ENCODE measurements at places on chromosomes 6 and 20.
A peak's percentile ranks its signal among the peaks of the same experiment; 100 is the strongest.

DNA sequence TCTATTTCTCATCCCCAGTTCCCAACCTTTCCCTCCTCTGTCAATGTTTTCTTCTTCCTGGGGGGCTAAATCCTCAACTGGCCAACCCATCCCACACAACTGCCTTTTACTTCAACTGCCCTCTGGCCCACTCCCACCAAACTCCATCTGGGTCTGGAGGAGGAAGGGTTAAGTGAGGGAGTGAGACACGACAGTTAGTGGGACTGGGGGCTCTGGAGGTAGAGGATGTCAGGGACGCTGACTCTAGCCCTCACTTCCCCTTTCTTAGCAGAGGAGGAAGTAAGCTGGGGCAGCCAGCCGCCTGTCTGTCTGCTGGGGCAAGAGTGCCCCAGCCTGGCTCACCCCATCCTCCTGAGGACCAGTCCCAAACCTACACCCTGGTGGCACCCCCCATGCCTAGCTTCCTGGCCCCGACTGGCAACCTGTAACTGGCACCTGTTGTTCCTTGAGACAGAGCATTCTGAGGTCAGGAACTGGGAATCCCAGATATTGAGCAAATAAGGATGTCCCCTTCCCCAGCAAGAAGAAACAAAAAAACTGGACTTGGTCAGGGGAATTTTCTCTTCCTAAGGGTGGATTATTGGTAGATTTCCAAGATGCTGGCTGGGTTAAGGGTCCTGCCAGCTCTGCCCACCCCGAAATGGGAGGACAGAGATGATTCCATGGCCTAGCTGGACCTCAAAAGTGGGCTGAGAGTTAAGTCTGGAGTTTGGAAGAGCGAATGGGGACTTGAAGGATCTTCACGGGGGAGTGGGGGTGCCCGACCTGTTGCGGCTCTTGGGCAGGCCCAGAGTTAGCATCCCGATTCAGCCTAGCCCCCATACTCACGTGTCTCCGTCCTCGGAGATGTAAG is 971 bp downstream of the NFKBIE start:
- DNase-seq: peak; percentile 64

DNA sequence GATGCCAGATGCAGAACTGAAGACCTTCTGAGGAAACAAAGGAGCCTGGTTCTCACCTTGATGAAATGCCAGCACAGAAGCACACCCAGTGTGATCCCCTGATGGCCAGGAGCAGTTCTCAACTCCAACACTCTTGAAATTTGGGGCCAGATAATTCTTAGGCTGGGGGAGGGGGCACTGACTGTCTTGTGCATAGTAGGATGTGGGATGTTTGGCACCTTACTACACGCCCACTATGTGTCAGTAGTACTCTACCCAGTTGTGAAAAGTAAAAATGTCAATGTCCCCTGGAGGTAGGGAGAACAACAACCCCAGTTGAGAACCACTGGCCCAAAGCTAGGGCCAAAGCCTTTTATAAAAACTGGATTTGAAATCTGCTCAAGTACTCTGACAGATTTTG is 398.3 kb upstream of the ARID1B start:
- DNase-seq: no peak

- peak; percentile 74 for DNase-seq
Measured at GRCh38 chr20:4813863-4814695, 92.4 kb downstream of the PRND start.

DNA sequence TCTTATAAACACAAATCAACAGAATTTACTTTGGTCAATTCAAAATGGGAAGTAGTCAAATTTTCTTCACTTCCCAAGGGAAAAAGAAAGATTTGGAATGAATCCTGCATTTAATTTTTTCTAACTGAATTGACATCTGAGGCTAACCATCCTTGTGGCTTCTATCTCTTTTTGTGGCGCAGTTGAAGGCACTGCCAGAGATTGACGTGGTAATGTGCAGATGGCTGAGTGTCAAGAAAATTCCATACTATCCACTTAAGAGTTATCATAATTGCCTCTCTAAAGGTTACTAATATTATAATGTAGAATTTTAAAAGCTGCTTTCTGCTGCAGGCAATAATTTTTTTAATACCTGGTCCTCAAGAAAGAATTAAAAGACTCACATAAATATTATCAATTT is 162.3 kb downstream of the KLHL32 start:
- no peak for DNase-seq

DNA sequence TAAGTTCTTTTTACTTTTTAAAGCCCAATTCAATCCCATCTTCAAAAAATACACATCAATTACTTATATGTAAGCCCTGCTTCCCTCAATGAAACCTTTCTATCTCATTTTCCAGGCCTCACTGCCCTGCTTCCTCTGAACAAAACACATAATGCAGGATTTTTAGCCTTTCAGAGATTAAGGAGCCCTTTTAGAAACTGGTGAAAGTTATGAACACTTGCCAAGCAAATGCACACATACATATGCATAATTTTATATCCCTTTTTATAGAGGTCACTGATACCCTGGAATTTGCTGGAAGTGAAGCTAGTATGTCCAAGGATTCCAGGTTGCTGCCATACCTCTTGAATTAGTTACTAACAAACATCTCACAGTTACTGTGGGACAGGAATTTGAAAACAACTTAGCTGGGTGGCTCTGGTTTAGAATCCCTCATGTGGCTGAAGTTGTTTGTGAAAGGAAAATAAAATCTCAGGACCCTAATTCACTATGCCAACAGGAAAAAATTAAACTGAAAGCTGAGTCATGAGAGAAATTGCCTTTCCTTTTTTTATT is 75.8 kb downstream of the UBE3D start:
- DNase-seq: no peak

DNA sequence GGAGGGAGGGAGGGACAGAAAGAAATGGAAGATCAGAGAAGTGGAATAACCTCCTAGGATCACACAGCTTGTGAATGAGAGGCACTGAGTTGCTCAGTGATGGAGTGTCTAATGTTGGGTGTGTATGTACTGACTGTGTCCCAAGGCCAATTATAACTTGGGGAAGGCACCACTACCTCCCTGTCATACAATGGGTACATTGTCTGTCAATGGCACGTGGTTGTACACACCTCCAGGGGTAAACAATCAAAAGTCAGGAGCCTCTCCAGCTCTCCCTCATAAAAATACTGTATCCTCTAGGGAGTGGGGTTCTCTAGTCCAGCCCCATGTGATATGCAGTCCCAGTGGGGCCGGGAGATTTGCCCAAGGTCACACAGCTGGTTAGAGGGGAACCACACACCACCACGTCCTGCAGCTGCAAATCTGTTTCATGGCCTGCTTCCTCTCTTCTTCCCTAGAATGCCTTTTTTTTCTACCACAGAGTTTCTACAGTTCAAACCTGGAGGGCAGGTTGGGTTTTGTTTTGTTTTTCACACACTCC is 112.5 kb downstream of the SNX5 start:
- peak; percentile 20 for DNase-seq

DNA sequence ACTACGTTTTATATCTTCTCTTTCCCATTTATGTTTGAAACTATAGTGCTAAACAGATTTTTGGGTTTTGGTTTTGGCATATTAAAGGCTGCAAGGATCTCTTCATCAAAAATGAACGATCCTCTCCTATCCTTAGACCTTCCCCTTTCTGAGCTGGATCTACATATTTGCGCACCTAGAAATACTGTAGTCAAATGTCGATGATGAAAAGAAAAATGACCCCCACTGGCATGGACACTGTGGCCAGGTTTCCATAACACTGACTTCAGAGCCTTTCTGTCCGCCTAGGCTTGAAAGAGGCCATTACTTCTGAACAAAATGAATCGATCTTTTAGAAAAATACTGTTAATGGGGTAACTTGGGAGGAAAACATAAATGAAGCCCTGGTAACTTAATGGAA is 5.8 kb downstream of the FLRT3 start:
- no peak for DNase-seq

GRCh38 chr20:8756410-8756809 is 312.5 kb upstream of the PLCB4 start:
- no peak for DNase-seq

- no peak for DNase-seq
Measured at GRCh38 chr20:63359937-63360849, 956 bp downstream of the CHRNA4 start.

DNA sequence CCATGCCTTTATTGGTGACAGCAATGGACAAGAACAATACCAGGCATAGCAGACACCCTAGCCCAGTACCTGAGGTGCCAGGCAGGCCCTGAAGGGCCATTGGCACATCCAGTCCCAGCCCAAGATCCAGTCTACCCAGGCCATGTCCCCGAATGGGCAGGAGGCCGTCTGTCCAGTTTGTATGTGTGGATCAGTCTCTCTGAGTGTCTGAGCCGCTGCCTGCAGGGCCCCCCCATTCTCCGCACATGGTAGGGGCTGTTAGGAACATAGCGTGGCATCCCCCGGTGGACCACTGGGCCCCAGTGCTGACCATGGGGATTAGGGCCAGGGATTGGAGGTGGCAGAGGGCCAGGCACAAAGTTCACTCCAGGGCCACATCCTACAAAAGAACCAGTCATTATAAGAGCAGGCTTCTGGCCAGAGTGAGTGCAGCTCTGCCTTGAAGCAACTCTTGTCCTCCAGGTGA is 5.1 kb downstream of the PCED1A start:
- DNase-seq: no peak

GRCh38 chr6:82957171-82957867 is 108.3 kb downstream of the UBE3D start:
- DNase-seq: no peak

All from activated CD4-positive, alpha-beta memory T cell treated with anti-CD3 and anti-CD28 coated beads for 36 hours (primary cell).